GM10248 (cell line): ENCODE measurements at places on chromosomes 1 and 21.

DNA sequence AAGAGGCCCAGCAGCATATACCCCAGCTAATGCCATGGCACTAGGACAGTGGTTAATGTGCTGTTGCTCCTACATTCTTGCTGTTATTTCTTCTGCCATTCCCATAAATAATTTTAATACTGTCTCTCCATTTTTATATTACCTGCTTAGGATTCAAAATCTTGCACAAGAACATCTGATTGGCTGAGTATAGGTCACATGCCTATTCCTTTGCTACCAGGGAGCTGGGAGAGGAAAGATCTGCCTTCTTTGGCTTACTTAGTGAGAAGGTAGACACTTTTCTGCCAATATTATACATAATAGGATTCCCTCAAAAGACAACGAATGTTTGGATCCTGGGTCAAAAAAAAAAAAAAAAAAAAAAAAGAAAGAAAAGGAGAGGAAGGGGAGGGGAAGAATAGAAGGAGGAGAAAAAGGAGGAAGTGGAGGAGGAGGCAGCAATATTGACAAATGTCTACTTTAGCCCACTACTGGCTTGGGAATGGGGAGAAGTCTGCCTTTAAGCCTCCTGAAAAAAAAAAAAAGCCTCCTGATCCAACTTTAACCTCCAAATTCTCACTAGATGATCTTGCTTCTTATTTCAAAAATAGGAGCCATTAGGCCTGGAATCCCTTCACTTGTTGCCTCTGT, 134.5 kb upstream of the HNRNPU start:
- DNase-seq, result no peak

GRCh38 chr21:42010507-42011495, 641 bp upstream of the ZBTB21 start:
- peak; percentile 52 for DNase-seq

GRCh38 chr1:64194168-64195080, 9.0 kb upstream of the UBE2U start:
- DNase-seq, result no peak

GRCh38 chr1:23868557-23869016, 497 bp upstream of the FUCA1 start:
- no peak for DNase-seq

GRCh38 chr21:28179136-28179535, 813.5 kb downstream of the LTN1 start:
- no peak for DNase-seq

GRCh38 chr1:111882559-111882958, 106.9 kb downstream of the KCND3 start:
- DNase-seq, result no peak

DNA sequence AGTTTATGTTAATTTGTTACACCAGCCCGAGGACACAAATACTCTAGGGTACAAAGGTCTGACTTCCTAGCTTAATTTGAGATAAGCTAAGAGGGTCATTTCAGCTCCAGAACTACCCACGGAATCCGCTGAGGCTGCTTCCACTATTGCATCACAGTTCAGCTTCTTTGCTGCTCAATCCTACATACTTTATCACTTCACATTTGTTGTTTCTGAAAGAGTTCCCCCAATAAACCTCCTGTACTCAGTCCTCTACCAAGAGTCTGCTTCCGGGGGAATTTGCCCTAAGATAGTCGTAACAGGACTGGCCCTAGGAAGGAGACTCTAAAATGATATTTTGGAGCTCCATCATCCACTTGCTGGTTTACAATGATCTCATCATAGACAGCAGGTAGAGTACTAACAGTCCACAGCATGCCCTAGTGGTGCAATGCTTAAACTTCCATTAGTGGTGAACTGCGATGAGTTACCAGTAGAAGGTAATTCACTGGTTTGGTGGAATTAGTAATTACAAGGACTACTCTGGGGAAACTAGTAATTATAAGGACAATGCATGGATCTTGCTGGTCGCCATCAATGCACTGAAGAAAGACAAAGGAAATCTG, 229.3 kb downstream of the USH2A start:
- no peak for DNase-seq

DNA sequence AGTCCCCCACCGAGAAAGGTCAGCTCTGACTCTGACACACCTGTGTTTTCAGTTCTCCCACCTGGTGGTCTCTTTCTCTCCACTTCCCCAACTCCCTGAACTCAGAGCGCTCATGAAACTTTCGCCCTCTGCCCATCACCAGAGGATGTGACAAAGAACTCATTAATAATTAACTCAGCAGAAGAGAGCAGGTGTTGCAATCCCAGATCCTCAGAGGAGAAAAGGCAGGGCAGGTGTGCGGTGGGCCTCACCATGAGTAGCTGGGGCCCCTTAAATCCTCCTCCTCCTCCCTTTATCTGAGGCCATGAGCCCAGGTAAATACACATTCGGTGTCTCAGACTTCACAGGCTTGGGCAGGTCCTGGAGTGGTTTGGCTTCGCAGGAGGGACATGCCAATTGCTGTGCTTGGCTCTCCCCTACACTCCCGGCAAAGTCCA, 1.7 kb upstream of the LAMB3 start:
- no peak for DNase-seq

DNA sequence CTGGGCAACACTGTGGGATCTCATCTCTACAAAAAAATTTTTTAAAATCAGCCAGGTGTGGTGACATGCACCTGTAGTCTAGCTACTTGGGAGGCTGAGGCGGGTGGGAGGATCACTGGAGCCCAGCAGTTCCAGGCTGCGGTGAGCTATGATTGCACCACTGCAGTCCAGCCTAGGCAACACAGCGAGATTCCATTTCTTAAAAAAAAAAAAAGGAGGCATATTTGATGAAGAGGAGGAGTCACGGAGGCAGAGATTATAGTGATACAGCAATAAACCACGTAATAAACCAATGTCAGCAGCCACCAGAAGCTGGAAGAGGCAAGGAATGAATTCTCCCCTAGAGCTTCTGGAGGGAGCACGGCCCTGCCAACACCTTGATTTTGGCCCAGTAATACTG, 4.0 kb downstream of the LIX1L start:
- DNase-seq, result no peak

- no peak for DNase-seq
Measured at GRCh38 chr1:34176830-34177603, at the start of gene C1orf94. Gene C1orf94, plus strand, starts transcription at chr1:34176907. Its CDS starts 883 bp downstream, at chr1:34177790.

DNA sequence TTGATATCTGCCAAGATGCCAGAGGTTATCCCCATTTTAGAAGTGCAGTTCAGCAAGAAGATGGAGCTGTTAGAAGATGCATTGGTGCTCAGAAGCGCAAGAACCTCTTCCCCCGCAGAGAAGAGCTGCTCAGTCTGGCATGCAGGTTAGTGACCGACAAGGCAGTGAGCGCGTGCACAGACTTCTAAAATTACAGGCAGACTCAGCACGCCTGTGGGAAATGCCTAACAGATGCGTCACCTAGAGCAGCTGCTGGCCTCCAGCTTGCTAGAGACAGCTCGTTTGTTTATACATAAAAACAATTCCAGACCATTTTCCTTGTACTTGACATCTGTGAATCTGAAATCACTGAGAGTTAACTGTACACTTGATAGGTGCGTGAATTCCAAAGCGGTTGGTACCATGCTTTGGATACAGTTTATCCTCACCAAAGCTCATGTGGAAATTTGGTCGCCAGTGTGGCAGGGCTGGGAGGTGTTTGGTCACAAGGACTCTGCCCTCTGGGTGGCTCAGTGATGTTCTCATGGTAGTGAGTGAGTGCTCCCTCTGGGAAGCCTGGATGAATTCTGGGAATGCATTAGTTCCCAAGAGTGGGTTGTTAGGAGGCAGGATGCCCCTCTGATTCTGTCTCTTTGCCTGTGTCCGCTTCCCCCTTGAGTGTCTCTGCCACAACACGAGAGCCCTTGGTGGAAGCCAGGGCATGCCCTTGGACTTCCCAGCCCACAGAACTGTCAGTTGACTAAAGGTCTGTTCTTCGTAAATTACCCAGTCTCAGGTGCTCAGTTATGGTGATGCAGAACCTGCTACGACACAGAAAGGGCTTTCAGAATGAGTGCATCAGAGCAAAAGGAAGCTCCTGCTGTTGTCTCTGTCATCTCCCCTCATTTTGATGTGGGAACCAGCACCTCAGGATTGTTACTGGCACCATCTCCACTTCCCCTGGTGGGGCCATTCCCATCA, 24.4 kb downstream of the SNAP47 start:
- DNase-seq, result no peak

DNA sequence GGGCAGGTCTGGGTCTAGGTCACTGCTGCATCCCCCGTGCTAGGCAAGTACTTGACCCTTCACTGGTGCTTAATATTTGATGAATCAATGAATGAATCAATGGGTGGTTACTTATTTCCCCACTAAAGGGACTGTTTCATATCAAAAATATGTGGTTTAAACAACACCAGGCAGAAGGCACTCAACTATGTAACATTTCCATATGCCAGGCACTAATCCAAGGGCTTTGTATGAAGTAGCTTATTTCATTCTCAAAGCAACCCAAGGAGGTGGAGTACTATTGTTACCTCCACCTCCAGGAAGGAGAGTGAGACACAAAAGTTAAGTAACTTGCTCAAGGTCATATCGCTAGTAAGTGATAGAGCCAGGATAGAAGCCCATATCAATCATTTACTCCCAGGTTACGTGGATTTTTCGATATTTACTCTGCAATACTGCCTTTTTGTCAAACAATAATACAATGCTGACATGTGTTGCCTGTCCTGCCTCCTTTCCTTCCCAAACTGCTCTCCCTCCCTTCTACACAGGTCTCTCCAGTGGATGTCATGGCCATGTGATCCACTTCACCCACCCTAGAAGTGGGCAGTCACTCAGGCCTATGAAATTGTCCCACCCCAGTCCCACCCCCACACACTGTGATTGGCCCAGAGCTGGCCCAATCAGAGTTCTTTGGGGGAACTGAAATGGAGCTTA, 142.8 kb downstream of the ETS2 start:
- DNase-seq, result no peak

- no peak for DNase-seq
Measured at GRCh38 chr1:116569776-116570357, 959 bp downstream of the CD58 start.

DNA sequence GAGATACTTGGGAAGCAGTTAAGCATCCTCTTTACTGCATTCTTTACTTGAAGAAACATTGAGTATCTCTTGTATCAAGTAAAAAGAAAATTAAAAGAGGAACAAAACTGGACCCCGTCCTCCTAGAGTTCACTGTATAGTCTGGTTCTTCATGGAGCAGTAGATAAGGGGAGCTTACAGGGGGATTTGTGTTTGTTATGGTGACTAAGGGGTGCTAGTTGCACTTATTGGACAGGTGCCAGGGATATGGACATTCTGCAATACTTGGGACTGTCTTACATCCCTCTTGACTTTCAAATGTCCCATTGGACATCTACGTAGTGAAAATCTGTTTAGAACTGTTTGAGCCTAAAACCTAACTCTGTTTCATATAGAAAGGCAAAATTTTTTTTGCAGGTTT, 67.2 kb downstream of the ALG14 start:
- DNase-seq, result no peak

DNA sequence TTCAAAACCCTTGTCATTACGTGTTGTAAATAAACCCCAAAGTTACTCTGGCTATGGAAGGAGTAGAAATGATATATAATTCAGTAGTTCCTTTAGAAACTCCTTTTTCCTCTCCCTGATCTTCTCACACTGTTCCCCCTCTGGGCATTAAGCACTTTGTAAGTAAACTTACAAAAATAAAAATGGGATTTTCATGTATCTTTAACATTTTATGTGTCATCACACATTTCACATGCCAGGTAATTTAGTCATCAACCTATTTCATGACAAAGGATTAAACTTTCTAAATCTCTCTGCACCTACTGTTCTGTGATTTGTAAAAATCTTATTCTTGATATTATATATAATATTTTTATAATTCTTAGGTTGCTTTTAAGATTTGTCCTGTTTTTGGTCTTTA, 176.9 kb downstream of the NEK7 start:
- DNase-seq, result no peak

DNA sequence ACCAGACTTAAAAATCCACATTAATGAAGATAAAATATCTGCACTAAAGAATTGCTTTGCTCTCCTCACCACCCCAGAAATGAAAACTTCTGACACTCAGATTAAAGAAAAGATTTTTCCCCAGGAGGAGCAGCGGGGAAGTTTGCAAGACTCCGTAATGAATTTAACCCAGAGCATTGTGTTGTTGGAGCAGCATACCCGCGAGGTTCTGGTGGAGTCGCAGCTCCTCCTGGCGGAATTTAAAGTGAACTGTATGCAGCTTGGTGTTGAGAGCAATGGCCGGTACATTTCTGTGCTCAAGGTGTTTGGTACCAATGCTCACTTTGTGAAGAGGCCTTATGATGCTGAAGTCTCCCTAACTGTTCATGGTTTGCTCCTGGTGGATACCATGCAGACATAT, 46.4 kb downstream of the VPS13D start:
- no peak for DNase-seq

GRCh38 chr1:36740446-36740845, 257.7 kb upstream of the CSF3R start:
- DNase-seq, result no peak

GRCh38 chr1:234969581-234970400, 158.8 kb downstream of the TOMM20 start:
- no peak for DNase-seq
